ENCODE measurements at places on chromosomes 1 and 21.
A peak's percentile ranks its signal among the peaks of the same experiment; 100 is the strongest.

DNA sequence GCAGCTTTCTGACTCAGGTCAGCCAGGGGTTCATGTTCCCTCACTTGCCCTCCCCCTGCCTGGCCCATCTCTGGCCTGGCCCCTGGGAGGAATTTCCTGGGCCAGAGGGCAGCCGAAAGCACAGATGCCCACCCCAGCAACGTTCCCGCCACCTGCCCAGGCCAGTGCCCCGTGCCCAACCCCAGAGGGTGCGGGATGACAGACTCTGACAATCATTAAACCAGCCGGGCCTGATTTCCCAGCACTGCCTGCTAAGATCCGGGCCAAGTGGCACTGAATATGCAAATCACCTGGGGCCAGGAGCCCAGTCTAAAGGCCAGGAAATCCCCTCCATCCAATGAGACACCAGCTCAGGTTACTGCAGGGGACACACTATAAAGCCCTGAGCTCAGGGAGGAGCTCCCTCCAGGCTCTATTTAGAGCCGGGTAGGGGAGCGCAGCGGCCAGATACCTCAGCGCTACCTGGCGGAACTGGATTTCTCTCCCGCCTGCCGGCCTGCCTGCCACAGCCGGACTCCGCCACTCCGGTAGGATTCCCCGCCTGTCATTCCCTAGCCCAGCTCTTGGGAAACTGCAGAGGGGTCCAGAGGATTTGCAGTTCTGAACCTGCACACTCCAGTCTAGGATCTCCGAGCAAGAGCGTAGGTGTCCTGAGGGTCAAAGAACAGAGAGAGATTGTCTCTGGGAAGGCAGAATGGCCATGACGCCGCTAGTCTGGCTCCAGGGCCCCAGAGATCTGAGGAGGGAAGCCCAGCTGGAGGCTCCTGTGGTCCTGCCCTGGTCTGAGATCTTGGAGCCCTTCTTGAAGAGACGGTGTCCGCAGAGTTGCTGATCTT is at the start of gene ELF3:
ELF3 (plus strand) TSS at position 408 of the 836 bp plus-strand sequence. CDS start 550 bp downstream, outside the sequence.
- DNase-seq, result no peak

DNA sequence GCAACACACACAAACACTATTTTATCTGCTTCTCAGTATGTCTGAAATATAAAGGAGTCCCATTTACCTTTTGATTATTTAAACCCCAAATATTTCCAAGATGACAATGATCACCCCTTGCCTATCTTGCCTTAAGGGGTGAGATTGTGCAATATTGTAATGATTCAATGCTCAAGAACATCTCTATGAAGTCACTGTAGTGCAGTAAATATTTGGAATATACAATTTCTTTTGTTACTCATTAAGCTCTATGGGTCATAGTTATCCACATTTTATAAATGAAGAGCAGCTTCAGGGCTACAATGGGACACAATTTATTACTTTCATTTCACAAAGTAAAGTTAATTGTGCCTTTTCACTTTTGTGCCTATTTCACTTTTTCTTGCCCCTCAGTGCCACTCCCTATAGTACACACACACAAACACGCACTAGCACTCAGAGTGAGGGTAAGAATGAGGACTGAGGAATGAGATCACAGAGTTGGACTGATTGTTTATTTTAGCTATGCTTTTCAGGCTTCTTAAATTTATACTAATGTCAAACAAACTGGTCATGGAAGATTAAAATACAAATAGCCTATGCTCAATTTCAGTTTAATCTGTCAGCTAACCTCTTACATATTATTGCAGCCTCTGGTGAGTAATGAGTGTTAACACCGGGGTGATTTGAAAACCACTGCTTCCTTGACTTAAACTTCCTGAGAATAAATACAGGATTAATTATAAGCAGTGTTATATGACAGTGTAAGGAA is 521.0 kb upstream of the B3GALT2 start:
- no peak for DNase-seq

GRCh38 chr1:110962892-110963690 is 631 bp downstream of the LRIF1 start:
- peak; percentile 55 for DNase-seq

- DNase-seq, result no peak
Measured at GRCh38 chr21:46027851-46028493, 46.4 kb downstream of the COL6A1 start.

DNA sequence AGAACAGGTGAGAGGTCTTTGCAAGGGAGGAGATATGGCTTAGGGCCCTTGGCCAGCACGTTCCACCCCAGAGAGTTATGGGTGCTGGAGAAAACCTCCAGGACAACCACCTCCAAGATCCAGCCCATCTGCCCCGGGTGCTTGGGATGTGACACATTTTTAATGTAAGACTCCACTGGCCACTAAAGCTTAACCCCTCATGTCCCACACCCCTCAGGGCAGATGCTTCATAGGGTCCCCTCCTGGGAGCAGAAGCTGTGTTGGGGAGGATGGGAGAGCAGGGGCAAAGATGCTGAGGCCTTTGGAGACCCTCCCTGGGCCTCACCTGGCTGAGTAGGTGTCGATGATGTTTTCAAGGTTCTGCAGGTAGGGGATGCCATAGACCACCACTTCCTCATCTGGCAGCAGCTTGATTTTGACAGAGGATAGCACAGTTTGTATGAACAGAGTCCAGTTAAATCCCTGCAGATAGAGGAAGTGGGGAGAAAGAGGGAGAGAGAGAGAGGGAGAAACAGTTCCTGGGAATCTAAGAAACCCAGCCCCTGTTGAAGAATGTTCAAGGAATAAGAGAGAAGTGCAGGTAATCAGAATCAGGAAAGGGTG is 11.9 kb downstream of the PRXL2B start:
- no peak for DNase-seq

- DNase-seq, result no peak
Measured at GRCh38 chr1:34710812-34711211, 44.0 kb upstream of the GJB5 start.

- DNase-seq, result no peak
Measured at GRCh38 chr21:36255663-36256062, 64.3 kb upstream of the MORC3 start.

DNA sequence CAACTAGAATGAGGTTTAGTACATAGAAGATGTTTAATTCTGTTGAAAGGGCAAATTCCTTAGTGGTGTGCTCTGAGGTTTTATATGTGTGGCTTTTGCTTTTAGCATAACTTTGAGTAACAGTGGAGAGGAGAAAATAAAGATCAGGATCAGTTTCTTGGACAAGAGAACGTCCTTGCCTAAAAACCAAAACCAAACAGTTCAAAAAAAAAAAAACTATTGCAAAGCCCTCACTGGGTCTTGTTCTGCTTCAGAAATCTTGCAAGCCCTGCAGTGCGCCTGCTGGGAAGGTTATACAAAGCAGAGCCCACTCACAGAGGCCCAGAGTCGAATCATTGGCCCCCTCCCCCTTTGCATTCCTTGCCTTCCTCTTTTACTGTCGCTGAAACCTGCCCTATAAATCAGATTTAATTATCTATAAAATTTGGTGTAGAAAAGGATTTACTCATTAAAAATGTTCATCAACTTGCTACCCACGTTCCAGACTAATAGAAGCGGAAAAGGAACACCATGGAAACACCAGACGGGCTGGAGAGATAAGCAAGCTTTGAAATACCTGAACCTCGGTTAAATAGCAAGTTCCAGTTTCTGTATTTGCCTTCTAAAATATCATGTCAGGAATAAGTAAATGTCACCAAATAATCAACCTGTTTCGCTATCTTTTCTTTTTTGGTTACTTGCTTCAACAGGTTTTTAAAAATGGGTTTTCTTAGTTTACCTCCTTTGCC is 201.6 kb upstream of the PTBP2 start:
- no peak for DNase-seq

Data from activated CD4-positive, alpha-beta T cell treated with anti-CD3 and anti-CD28 coated beads, Interleukin-2, amount 50 U/mL, for 4 hours (primary cell).